MCF 10A (cell line): ENCODE measurements at places on chromosomes 16 and 17. TPM values are rescaled to one million over a fixed set of nuclear protein-coding genes. Genes with fewer than 3 reads are reported as not detected.

DNA sequence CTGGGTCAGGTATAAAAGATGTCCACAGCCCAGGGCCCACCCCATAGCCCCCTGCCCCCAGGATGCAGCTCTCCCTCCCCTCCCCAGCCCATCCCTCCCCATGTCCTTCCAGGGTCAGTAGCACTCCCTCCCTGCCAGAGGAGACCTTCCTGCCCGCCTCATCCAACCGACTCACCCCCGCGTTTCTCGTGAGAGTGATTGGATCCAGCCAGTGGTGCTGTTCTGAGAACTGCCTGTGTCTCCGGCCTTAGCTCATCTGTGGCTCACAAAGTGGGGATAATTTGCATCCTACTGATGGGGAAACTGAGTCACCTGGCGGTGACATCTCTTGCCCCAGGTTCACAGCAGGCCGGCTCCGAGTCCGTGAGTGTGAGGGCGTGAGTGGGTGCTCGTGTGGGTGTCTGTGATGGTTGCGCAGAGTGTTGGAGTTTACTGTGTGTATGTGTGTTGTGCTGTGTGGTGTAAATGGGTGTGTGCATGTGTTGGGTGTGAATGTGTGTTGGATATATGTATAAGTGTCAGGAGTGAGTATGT, 90.7 kb upstream of the GSE1 start:
- no peak overlapping the region for H3K4me3 ChIP-seq
- H3K36me3 ChIP-seq: no peaks in the 10 kb centered on the region
- H3K27ac ChIP-seq: peak overlapping the region; percentile 52

The C16orf54 gene
- not detected in 2 replicates for total RNA-seq

DNA sequence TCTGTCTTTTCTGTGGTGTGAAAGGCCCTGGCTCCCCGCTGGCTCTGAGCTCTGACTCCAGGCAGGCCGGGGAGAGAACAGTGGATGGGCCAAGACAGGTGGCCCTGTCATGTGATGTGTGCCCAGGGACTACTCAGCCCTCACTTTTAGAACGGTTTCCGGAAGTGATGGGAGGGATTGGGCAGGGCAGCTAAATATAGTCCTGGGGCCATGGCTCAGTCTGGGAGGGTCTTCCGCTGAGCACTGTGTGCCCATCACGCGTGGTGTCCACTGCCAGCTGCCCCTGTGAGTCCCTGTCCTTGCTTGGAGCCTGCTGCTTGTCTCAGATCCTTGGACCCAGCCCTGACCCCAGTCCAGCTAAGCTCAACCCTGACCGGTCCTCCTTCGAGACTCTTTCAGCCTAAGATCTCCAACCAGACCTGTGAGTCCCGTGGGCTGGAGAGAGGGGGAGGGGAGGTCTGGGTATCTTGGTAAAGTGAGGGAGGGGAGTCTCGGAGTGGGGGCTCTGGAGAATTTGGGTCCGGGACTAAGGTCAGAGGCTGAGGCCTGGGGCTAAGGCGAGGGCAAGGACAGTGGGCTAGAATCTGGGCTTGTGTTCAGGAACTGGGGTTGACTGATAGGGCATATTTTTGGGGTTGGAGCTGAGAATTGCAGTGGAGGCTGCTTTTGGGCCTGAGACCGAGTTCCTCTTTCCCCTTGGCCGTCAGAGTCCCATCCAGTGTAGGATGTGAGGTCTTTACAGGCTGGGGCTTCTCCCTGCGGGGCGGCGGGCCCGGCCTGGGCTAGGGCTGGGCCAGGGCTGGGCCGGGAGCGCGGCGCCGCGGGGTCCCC, at the start of gene TRIM72:
TRIM72 (plus strand) TSS at position 243 of the 831 bp plus-strand sequence. CDS start 620 bp downstream, outside the sequence.
- H3K4me3 ChIP-seq: peak within 1 kb of the TSS; percentile 49
- no peaks in the 10 kb centered on the region for H3K36me3 ChIP-seq
- H3K27me3 ChIP-seq: peaks cover 45% of the 10 kb centered on the region
- H3K4me1 ChIP-seq: no peaks in the 10 kb centered on the region
- no peak within 1 kb of the TSS for H3K27ac ChIP-seq

- no peak overlapping the region for H3K4me3 ChIP-seq
- no peaks in the 10 kb centered on the region for H3K36me3 ChIP-seq
- H3K27ac ChIP-seq: no peak overlapping the region
- H3K27me3 ChIP-seq: no peaks in the 10 kb centered on the region
Measured at GRCh38 chr16:17303101-17303500, 167.7 kb downstream of the XYLT1 start.

DNA sequence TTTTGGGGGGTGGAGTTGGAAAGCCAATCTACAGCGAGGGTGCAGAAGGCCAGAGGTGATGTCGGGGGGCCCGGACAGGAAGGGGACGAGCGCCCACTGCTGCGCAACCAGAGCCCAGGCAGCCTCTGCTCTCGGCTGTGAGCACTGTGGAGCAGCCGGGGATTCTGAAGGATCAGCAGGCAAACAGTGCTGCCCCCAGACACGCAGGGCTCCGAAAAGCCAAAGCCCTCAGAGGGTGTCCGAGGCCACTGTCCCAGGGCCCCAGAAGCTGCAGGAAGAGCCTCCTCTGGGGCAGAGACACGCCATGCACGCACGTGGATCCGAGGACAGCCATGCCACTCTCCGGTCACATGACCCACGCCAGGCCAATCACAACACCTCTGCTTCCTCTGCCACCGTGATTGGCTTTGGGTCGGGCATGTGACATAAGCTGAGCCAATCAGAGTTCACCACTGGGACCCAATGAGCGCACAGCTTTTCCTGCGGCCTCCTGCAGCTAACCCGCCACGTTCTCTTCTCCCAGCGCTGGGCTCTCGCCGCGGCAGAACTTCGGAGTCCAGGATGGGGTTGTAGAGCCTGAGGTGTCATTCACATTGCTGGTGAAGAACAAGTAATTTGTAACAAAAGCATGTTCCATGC, 40.7 kb downstream of the ACTG1 start:
- no peaks in the 10 kb centered on the region for H3K27me3 ChIP-seq
- H3K4me3 ChIP-seq: no peak overlapping the region
- DNase-seq: no peak
- H3K4me1 ChIP-seq: peaks cover 4% of the 10 kb centered on the region
- H3K27ac ChIP-seq: no peak overlapping the region

GRCh38 chr17:22272363-22273146, 580.2 kb downstream of the KCNJ18 start:
- no peaks in the 10 kb centered on the region for H3K36me3 ChIP-seq
- H3K27ac ChIP-seq: no peak overlapping the region
- H3K27me3 ChIP-seq: no peaks in the 10 kb centered on the region
- no peak for DNase-seq

GRCh38 chr17:40176754-40177110, 538 bp upstream of the RAPGEFL1 start:
- peaks cover 38% of the 10 kb centered on the region for H3K36me3 ChIP-seq
- H3K27me3 ChIP-seq: no peaks in the 10 kb centered on the region
- peaks cover 29% of the 10 kb centered on the region for H3K4me1 ChIP-seq
- H3K4me3 ChIP-seq: peak overlapping the region; percentile 53
- peak overlapping the region; percentile 92 for H3K27ac ChIP-seq

The PRAC2 gene
- total RNA-seq: not detected in 2 replicates

DNA sequence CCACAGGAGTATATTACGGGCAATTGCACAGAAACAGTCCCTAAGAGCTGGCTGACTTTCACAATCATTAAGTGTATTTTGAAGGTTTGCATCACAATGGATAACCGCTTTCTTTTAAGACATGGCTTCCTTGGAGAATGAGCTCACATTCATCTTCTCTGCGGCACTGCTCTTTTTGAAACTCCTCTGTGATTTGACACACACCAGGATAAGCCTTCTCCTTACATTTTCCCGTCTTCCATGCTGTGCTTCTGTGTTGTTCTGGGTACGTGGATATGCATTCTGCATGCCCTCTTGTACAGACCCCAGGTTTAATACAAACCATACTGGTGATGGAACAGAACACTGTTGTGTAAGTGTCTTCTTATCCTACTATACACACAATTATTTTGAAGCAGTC, 89.5 kb upstream of the METRNL start:
- no peak overlapping the region for H3K4me3 ChIP-seq
- no peaks in the 10 kb centered on the region for H3K4me1 ChIP-seq
- no peak for DNase-seq
- H3K27me3 ChIP-seq: no peaks in the 10 kb centered on the region

GRCh38 chr16:84509032-84509950, 4.8 kb upstream of the MEAK7 start:
- no peaks in the 10 kb centered on the region for H3K36me3 ChIP-seq
- H3K27me3 ChIP-seq: no peaks in the 10 kb centered on the region
- H3K27ac ChIP-seq: no peak overlapping the region
- H3K4me1 ChIP-seq: peaks cover 13% of the 10 kb centered on the region

DNA sequence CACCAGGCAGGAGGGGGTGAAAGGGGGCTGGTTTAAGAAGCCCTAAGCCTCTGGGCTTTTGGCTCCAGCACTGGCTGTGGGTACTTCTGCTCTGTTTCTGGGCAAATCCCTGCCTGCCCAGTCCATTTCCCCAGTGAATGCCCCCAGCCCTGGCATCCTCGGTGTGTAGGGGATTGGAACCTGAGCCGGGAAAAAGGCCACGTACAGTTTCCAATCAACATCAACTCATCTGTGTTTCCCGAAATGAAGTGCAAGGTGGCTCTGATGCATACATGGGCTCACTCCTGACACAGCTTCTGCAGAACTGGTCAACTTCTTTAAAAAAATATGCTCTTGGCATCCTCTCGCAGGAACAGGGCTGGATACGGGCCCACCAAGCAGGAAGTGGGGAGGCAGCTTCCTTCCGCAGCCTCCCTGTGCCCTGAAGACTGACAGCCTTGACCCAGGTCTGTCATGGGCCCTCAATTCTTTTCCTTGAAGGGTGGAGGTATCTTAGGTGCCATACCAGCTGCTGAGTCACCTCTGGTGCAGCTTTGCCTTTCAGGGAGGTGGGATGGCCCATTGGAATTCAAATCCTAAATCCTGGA, 73.3 kb downstream of the N4BP1 start:
- H3K27me3 ChIP-seq: no peaks in the 10 kb centered on the region
- H3K36me3 ChIP-seq: peaks cover 6% of the 10 kb centered on the region
- DNase-seq: no peak
- no peak overlapping the region for H3K27ac ChIP-seq
- no peak overlapping the region for H3K4me3 ChIP-seq
- no peaks in the 10 kb centered on the region for H3K4me1 ChIP-seq

GRCh38 chr16:57999366-57999970, 1.0 kb downstream of the ZNF319 start:
- H3K4me3 ChIP-seq: peak overlapping the region; percentile 68
- peak overlapping the region; percentile 1 for H3K27ac ChIP-seq
- peaks cover 49% of the 10 kb centered on the region for H3K36me3 ChIP-seq
- DNase-seq: peak; percentile 44

- H3K4me3 ChIP-seq: no peak overlapping the region
- H3K4me1 ChIP-seq: peaks cover 11% of the 10 kb centered on the region
- no peak for DNase-seq
- no peaks in the 10 kb centered on the region for H3K27me3 ChIP-seq
Measured at GRCh38 chr17:47205419-47205963, 3.7 kb upstream of the MYL4 start.

GRCh38 chr16:52676959-52677358, 130.0 kb upstream of the TOX3 start:
- H3K4me1 ChIP-seq: no peaks in the 10 kb centered on the region
- no peaks in the 10 kb centered on the region for H3K36me3 ChIP-seq
- H3K27me3 ChIP-seq: no peaks in the 10 kb centered on the region
- no peak overlapping the region for H3K27ac ChIP-seq

The OXLD1 gene
- total RNA-seq: 47.6 and 54.8 TPM in 2 replicates

- H3K4me3 ChIP-seq: no peak overlapping the region
- no peaks in the 10 kb centered on the region for H3K27me3 ChIP-seq
- no peaks in the 10 kb centered on the region for H3K4me1 ChIP-seq
- no peak overlapping the region for H3K27ac ChIP-seq
- DNase-seq: no peak
Measured at GRCh38 chr17:54623746-54624145, 276.9 kb upstream of the TOM1L1 start.

The FKBP10 gene
- total RNA-seq: 142 and 159 TPM in 2 replicates

The CEP295NL gene
- total RNA-seq: 0.68 and 0.86 TPM in 2 replicates

DNA sequence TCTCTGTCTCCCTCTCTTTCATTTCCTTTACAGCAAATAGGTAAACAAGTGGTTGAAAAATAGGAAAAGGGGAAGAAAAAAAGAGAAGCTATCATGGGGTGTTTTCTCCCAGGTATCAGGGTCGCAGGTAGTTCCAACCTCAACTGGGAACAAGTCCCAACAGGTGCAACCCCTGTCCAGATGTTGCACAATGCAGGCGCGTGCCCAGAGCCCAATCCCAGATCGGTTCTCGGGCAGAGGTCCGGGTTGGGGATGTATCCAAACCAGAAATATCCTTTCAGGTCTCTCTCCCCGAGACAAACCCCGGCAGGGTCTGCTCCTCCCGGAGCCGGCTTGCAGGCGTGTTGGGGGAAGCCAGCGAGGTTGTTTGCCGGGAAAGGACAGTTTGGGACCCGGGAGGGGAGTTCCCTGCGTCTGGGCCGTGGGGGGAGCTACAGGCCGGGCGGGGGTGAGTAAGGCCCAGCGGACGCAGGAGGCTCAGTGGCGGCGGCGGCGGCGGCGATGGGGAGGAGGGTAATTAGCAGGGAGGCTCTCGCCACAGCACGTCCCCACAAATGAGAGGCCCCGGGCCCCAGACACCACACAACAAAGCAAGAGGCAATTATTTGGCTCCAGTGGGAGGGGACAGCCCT, 21.2 kb upstream of the SP6 start:
- H3K27me3 ChIP-seq: peaks cover 35% of the 10 kb centered on the region
- H3K4me1 ChIP-seq: no peaks in the 10 kb centered on the region
- H3K4me3 ChIP-seq: no peak overlapping the region
- H3K27ac ChIP-seq: no peak overlapping the region
- DNase-seq: peak; percentile 18

DNA sequence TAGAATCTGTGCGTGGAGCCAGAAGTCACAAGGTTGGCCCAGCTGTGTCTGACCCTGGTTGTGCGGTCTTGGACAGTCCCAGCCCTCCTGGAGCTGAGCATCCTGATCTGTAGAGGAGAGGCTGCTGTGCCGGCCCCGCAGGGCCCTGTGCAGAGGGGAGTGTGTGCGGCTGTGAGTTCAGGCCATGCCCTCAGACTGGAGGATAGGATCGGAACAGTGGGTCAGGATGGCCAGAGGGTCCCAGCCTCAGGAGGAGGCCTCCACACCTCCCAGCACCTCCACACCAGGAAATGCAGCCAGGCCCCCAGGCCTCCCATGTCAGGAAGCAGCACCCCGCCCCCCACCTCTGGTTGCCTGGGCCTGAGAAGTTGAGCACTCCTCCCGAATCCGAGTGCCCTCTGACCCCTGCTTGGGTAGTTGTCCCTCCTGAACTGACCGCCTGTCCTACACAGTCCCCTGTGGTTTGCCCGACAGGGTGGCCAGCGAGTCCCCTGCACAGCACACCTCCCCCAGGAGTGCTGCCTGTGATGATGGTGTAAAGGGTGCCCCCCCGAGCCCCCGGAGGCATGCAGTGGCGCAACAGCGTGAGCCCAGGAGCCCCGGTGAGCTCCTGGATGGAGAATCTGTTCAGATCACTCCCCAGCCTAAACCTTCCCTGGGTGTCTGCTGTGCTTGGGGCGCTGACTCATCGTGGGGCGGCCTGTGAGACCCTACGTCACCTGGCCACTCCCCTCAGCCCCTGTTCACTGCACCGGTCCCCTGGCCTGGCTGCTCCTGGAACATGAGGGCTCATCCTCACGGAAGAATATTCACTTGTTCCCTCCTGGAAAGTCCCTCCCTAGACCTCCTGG, 285.2 kb downstream of the SEC14L1 start:
- H3K36me3 ChIP-seq: peaks cover 44% of the 10 kb centered on the region
- H3K4me1 ChIP-seq: peaks cover 49% of the 10 kb centered on the region
- H3K27me3 ChIP-seq: no peaks in the 10 kb centered on the region
- DNase-seq: peak; percentile 89
- peak overlapping the region; percentile 14 for H3K4me3 ChIP-seq
- no peak overlapping the region for H3K27ac ChIP-seq
